ENCODE measurements at places on chromosomes 5 and 9.

DNA sequence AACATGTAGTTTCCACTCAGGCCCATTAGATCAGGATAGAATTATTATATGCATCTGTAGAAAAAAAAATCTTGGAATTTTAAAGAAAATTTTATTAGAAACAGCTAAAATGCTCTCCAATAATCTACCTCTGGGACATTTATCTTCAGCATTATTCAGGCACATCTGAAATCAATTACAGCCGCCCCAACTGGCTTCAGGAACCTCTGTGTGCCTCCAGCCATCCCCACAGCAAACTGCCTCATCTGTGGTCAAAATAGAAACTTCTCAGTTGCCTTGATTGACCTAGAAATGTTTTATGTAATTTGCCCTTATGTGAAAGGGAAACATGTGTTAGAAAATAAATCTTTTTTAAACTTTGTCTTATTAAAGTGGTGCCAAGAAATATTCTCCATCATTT, 120.1 kb upstream of the LPAR1 start:
- DNase-seq: no peak

GRCh38 chr5:137594717-137595116, 95.6 kb upstream of the SPOCK1 start:
- DNase-seq: no peak

DNA sequence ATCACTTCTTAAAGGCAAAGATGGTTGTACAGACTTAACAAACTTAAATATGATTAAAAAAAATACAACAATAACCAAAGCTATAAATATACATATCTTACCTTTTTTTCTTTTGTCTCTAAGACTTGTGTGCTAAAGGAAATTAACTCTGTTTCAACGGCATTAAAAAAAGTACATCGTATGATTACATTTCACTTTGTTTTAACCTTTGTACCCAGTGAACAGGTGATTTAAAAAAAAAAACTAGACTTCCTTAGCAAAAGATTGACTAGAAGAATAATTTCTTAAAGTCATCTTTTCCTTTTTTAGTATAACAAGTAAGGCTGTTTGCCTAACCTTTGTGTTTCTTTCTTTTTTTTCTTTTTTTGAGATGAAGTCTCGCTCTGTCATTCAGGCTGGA, at the start of gene LRRC19:
Gene LRRC19 (minus strand): TSS at position 182 of the 400 bp plus-strand sequence. CDS start 5,978 bp downstream, outside the sequence.
- no peak for DNase-seq

- no peak for DNase-seq
Observed at GRCh38 chr5:122702524-122702875, 72.4 kb upstream of the SNX2 start.

DNA sequence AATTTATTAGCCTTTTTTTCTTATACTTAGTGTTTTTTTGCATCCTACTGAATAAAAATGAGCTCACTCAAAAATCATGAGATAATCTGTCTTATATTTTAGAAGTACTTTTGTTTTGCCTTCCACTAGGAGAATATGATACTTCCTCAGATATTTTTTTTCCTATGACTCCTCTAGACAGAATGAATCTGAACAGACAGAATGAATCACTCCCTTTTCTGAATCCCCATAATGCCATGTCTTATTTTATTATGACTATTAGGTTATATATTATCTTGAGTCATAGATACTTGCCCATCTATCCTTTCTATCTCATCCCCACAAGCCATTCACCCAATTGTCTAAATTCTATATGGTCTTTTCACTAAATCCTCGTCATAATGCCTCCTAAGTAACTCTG, 134.6 kb downstream of the BRINP1 start:
- peak; percentile 14 for DNase-seq

DNA sequence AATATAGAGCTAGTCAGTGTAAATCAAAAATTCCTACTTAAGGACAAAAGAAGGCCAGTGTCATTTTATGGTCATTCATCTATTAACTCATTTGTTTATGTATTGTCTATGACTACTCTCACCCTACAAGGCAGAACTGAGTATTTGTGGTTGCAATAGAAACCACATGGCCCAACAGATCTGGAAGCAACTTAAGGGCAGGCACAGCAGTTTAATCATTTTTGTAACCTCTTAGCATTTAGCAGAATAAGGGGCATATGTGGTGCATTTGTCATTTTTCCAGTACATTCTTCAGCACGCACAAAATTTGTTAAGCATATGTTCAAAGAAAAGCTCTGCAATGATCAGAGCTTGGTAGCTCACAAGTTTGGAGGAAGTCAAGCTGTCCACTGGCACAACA, 1.1 kb downstream of the FKBP15 start:
- DNase-seq: no peak

- DNase-seq: no peak
Observed at GRCh38 chr5:75412111-75412990, 75.3 kb downstream of the HMGCR start.

DNA sequence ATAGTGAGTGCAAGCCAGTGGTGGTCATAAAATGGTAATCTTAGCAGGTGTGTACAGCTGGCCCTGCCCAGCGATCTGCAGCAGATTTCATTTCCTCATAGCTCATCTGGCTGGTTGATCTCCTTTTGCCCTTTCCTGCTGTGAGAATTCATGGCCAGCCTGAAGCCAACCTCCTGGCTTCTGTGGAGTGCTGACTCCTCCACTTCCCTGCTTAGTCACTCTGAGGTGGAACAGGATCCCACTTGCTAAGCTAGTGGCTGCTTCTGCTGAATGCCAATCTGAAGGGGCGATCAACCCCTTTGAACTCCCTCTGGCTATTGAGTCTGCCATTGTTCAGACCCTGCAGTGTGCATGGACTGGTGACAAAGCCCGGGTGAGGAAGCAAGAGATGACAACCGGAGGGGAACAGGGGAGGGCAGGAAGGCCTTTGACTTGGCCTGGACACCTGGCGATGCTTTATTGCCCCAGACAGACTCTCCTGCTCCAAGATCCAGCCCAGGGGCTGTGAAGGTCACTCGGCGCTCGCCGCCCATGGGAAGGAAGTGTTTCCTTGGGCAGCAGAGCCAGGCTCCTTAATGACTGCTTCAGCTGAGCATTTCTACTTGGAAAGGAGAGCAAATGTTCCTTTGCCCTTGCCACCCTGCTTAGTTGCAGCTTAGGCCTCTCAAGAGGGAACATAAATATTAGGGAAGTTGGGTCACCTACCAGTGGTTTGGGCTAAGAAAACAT, 341.1 kb downstream of the ZSWIM6 start:
- DNase-seq: peak; percentile 75

DNA sequence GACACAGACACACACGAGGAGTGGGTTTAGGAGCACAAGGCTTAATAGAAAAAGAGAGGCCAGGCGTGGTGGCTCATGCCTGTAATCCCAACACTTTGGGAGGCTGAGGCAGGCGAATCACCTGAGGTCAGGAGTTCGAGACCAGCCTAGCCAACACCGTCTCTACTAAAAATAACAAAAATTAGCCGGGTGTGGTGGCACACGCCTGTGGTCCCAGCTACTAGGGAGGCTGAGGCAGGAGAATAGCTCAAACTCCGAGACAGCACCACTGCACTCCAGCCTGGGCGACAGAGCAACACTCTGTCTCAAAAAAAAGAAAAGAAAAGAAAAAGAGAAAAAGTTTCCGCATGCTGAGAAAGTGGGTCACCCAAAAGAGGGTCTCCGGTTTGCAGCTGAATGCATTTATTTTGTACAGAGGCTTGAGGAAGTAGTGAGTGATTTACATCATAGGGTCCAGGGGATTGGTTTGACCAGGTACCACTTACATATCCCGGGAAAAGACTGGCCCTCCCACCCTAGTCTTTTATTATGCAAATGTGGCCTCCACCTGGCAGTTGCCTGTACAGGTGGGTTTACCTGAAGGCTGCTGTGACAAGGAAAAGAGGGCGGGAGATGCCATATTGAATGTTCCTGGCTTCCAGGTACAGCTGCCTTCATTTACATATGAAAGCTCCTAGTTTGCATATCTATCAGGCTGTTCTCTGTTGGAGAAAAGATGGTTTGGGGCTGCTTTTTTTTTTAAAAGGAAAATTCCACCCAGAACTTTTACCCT, 366.2 kb upstream of the GRAMD2B start:
- DNase-seq: no peak

DNA sequence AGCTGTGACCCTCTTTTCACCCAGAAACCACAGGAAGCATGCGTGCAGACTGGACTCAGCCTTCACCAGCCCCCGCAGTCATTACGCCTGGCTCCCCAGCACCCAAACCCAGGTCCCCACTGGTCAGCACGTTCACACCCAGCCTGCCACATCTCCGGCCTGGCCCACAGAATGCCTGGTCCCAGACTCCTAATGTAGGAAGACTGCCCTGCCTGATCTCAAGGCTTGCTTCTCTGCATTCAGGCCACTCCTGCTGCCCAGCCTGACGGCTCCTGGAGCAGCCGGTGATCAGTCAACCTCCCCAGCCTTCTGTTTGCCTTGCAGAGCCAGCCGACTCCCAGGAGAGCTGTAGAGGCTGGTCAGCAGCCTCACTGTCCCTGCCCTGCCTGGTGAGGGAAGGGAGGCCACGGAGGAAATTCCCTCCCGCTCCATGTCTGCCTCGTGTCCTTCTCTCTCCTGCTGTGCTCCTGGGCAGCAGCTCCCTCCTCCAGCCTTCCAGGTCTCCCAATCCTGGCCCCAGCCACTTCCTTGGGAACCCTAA, 25.4 kb downstream of the ADAMTS2 start:
- DNase-seq: no peak

DNA sequence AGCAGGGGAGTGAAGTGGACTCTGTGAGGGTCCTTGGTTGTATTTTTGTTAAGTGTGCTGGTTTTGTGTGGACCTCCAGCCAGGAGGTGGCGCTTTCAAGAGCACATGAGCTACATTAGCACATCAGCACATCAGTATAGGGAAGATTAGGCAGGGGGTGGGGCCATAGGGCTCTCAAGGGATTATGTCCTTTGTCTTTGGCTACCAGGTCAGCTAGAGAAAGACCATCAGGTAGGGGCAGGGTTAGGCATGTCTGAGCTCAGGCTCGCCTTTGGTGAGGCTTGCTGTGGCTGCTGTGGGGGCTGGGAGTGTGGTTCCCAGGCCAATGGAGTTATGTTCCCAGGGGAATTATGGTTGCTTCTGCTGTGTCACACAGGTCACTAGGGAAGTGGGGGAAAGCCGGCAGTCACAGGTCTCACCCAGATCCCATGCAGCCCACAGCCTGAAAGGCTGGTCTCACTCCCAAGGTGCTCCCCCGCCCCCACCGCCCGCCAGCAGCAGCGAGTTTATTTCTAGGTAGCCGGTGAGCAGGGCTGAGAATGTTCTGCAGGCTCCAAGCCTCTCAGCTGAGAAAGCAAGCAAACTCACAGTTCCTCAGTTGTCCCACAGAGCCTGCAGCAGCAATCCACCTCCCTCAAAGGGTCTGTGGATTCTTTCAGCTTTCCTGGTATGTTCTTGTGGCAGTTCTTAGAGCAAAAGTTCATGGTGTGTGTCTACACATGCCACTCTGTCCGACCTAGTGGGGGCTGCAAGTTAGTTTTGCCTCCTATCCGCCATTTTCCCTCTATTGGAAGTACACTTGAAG, 13.7 kb downstream of the OR1J1 start:
- no peak for DNase-seq

GRCh38 chr5:159098603-159099436, 896 bp downstream of the EBF1 start:
- DNase-seq: no peak

GRCh38 chr5:151100681-151101080, 19.8 kb upstream of the TNIP1 start:
- DNase-seq: no peak

DNA sequence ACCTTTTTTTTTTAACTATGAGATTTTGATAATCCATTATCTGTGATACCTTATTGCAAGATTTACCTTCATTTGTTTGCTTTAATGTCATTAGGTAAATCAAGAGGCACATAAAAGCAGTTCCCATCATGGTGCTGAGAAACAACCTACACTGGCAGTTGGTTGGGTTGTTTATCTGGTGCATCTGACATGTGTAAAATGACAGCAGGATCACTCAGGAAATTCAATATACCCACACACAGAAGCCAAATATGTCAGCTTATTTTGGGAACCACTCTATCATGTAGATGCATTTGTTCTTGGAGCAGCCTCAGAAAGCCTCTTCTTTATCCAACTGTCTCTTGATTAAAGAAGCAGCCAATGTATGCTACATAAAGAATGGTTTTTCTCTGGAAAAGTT, 7.8 kb upstream of the CCDC192 start:
- DNase-seq: no peak

- DNase-seq: no peak
Observed at GRCh38 chr9:100063185-100063584, 35.6 kb downstream of the ERP44 start.

GRCh38 chr5:143019157-143019556, 249.0 kb downstream of the ARHGAP26 start:
- no peak for DNase-seq

DNA sequence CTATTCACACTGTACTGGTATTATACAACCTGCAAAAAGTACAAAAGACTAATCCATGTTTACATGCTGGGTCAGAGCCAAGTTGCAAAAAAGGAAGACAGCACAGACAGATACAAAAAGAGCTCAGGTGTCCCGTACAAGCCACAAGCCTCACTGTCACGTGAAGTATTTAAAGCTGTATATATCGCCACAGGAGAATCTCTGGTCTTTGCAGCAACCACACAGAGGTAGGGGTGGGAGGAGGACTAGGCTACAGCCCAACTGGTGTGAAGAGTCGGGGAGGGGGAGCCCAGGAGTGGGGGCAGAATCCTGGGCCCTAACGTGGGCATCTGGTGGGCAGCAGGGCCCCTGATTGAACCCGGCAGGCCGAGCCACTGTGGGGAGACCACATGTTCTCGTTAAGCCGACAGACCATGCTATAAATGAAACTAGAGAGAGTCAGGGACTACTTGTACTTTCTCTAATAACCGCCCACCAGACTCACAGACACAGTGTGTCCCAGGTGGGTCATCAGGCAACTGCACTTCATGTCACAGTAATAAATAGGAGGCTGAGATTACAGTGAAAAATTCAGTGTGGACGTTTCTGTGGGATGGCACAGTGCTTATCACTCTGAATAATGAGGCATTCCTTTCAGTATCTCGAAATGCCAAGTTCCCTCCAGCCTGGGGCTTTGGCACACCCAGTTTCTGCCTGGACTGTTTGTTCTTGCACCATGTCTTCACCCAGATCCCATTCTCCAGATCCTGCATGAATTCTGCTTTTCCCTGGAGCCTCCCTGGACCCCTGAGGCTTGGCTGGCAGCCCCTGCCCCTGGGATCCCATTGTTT, 79.3 kb upstream of the SH3PXD2B start:
- DNase-seq: no peak

DNA sequence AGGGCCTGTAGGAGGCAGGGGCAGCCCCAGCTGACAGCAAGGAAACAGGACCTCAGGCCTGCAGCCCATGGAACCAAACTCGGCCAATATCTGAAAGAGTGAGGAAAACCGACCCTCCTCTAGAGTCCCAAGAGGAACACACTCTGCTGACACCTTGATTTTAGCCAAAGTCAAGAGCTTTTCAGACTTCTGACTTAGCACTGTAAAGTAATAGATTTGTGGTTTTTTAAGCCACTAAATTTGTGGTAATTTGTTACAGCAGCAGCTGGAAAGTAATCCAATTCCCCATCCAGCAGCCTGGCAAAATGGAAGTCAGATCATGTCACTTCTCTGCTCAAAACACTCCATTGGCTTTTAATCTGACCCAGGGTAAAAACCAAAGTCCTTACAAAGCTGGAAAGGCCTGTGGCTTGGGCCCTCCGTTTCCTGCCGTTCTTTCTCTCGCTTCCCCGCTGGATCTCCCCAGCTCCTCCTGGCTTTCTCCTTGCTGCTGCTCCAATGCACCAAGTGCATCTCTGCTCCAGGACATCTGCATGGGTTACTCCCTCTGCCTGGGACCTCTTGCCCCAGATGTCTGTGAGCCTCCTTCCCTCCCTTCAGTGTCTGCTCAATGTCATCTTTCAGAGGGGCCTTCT, 79.0 kb downstream of the C5orf15 start:
- DNase-seq: no peak

GRCh38 chr5:165457859-165458481, 1952.6 kb downstream of the MAT2B start:
- DNase-seq: peak; percentile 5
